CD4-positive, alpha-beta T cell treated with Interleukin-17A for 4 hours (primary cell): ENCODE measurements at places on chromosomes 7 and 10.
A peak's percentile ranks its signal among the peaks of the same experiment; 100 is the strongest.

DNA sequence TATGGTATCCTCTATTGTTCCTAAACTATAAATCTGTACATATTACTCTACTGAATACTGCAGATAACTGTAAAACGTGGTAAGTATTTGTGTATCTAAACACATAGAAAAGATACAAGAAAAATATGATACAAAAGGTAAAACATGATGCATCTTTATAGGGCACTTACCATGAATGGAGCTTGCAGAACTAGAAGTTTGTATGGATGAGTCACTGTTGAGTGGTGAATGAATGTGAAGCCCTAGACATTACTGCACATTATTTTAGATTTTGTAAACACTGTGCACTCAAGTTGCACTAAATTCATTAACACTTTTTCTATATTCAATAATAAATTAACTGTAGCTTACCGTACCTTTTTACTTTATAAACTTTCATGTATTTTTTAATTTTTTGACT lies 357.5 kb downstream of the ZWINT start:
- DNase-seq = no peak

DNA sequence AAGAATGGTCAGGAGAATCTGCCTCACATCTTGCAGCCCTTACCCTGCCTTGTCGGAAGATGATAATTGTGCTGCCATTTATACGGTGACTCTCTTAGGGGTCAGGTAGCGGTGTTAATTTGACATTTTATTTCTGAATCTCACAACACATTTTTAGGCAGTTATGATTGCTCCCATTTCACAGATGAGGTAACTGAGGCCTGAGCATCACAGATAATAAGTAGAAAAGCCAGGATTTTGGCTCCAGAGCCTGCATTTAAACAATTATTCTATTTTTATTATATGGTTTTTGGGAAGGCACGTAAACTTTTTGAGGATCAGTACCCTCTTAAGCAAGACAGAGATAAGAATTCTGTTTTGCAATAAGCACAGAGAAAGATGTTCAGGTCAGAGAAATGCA lies 77.3 kb upstream of the SEPHS1 start:
- no peak for DNase-seq

GRCh38 chr10:85658518-85658917 lies 708.1 kb downstream of the GRID1 start:
- no peak for DNase-seq

DNA sequence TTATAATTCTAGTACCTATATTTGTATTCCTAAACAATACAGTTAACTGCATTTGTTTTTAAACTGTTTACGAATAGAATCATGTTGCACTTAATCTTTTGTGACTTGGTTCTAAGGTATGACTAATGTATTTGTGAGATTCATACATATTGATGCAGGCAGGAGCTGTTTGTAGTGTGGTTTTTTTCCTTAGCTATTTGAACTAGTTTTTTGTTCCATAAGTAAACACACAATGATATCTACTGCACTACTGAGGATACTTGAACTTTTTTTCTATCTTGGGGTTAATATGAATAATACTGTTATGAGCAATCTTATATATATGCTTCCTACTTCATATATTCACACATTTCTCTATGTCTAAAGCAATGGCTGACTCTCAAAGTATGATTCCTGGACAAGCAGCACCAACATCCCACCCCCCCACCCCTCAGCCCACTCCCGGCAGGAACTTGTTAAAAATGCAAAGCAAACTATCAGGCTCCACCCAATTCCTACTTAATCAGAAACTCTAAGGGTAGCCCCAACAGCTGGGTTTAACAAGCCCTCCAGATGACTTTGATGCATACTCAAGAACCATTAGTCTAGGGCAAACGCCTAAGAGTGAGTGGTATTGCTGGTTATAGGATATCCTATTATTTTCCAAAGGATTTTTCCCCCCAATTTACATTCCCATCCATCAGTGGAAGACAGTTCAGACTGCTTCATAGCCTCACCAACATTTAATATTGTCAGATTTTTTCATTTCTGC lies 25.8 kb downstream of the BRAF start:
- no peak for DNase-seq

- peak; percentile 8 for DNase-seq
Observed at GRCh38 chr7:155001756-155002410, 1.0 kb downstream of the PAXIP1 start.

DNA sequence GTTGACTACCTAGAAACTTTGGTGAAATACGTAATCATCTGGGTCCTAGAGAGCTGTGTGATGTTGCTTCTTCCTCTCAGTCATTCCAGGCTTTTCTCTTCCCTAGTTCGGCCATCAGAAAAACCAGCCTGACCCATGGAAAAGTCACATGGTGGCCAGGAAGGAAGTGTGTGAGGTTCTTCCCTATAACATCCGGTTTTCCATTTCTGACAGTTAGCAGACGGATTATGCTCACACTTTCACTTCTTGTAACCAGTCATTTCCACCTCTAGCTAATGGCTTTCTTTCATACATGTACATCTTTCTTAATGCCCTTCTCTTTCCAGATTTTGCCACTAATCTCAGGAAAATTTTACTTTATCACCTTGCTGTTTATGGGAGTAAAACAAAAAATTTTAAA lies 110.0 kb upstream of the GLCCI1 start:
- no peak for DNase-seq

- DNase-seq = no peak
Observed at GRCh38 chr10:69382382-69383117, 34.2 kb downstream of the TACR2 start.

DNA sequence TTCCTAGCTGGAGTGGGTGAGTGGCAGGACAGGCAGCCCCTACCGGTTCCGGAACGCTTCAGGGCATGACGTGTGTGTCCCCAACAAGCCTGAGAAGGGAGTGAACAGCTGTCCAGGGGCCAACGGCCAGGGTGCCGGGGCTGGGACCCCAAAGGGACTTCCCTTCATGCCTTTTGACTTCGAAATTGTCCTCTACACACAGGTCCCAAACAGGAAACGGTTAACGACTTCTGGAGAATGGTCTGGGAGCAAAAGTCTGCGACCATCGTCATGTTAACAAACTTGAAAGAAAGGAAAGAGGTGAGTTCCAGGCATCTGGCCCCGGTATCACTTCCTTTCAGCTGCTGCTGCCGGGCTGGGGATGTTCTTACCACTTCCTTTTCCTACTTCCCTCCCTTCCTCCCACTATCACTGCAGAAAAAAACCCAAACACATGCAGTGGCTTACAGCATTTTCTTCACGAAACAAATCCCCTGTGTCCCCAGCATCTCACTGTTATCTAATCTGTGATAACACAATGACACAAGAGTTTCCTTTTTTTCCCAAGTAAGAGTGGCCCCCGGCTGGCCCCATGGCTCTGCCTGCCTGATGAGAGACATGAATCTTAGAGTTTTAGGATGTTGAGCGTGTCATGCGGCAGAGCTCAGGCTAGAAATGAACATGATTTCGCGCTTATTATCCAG lies 63.2 kb downstream of the MKI67 start:
- DNase-seq = peak; percentile 67

GRCh38 chr7:101232141-101232850 lies 5.3 kb downstream of the CLDN15 start:
- DNase-seq = no peak

DNA sequence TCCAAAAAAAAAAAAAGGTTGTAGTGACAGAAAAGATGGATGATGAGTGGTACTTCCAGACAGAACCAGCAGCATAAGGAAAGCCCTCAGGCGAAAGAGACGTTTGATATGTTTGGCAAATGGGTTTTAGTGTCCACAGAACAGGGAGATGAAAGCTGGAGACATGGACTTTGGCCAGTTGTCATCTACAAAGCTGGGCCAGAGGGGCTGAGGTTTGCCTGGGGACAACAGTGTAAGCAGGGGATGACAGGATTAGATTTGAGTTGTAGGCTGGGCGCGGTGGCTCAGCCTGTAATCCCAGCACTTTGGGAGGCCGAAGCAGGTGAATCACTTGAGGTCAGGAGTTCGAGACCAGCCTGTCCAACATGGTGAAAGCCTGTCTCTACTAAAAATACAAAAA lies 47.8 kb upstream of the ELN start:
- no peak for DNase-seq

- DNase-seq = no peak
Observed at GRCh38 chr10:4635883-4636282, 190.1 kb upstream of the AKR1E2 start.

GRCh38 chr7:65338346-65338745 lies 35.3 kb upstream of the ZNF92 start:
- DNase-seq = no peak

- no peak for DNase-seq
Observed at GRCh38 chr10:99654390-99655175, 4.7 kb upstream of the ENTPD7 start.

DNA sequence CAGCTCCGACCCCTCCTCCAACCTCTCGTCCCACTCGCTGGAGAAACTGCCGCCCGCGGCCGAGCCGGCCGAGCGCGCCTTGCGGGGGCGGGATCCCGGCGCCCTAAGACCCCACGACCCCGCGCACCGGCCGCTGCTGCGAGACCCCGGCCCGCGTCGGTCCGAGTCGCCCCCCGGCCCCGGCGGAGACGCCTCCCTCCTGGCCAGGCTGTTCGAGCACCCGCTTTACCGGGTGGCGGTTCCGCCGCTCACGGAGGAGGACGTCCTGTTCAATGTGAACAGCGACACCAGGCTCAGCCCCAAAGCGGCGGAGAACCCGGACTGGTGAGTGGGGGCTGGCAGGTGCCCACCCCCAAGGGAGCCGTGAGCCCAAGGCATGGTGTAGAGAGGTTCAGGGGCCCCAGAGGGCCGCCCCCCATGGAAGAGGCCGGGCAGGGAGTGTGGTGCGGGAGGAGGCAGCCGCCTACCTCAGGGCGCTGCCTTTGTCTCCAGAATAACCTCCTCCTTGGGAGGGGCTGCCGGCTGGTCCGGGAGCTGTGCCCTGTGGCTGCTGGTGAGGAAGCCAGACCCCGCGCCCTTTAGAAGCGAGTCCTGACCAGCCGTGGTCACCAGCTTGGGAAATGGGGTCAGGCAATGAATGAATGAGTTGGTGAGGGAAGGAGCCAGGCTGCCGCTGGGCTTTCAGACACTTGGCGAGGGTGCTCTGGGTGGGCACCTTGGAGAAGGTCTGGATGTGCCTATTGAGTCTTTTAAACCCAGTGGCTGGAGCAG lies 1.3 kb downstream of the FAM20C start:
- no peak for DNase-seq

DNA sequence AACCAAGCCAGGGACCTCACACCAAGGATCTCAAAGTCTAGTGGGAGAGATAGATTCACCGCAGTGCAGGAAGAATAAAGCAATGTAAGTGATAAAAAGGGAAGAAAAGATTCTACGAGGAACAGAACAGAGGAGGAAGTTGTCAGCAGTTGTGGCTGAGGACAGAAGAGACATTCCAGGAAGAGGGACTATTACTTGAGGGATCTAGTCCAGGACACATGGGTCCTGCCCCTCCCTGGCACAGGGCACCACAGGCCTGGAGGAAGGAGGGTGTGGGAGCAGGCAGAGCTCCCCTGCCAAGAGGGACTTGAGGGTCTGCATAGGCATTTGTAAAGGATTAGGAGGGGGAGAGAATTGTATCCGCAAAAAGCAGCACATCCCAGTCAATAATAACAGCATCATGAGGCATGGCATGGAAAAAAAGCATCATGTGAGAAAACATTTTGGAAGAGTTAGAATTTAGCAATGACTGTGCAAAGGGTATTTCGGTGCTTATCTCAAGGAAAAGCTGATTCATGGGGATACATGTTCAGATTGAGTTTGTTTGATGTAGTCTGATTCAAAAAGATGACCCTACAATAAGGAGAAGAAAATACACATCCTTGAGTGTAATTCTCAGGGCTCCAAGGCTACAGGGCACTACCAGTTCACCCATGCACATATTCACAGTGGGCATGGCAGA lies 12.7 kb downstream of the C10orf71 start:
- DNase-seq = no peak

DNA sequence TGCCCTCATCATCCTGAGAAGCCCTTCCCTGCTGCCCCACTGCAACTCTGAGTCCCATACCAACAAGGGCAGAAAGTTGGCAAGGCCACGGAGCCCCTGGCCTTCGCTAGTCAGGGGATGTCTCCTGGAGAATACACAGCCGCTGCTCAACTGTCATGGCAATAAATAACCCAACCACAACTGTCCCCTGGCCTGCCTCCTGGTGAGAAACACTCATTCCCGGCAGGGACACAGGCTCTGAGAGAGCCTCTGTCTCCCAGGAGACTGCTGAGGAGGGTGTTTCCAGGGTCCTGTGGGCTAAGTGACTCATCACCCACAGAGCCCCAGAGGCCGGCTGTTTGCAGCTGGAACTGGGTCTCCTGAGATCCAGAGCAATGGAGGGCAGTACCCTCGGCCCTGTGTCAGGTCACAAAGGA lies 354.1 kb downstream of the TNS3 start:
- no peak for DNase-seq

GRCh38 chr7:26365077-26365900 lies 73.6 kb downstream of the SNX10 start:
- peak; percentile 68 for DNase-seq

GRCh38 chr7:133950855-133951254 lies 176.3 kb upstream of the LRGUK start:
- no peak for DNase-seq

- DNase-seq = no peak
Observed at GRCh38 chr7:118311121-118311836, 86.8 kb downstream of the ANKRD7 start.

GRCh38 chr10:4656576-4657194 lies 169.3 kb upstream of the AKR1E2 start:
- peak; percentile 66 for DNase-seq

GRCh38 chr10:50635286-50635685 lies 11.5 kb upstream of the SGMS1 start:
- DNase-seq = no peak

- no peak for DNase-seq
Observed at GRCh38 chr7:139981511-139981895, 81.2 kb downstream of the PARP12 start.

- no peak for DNase-seq
Observed at GRCh38 chr7:6306471-6306870, 34.0 kb upstream of the CYTH3 start.

DNA sequence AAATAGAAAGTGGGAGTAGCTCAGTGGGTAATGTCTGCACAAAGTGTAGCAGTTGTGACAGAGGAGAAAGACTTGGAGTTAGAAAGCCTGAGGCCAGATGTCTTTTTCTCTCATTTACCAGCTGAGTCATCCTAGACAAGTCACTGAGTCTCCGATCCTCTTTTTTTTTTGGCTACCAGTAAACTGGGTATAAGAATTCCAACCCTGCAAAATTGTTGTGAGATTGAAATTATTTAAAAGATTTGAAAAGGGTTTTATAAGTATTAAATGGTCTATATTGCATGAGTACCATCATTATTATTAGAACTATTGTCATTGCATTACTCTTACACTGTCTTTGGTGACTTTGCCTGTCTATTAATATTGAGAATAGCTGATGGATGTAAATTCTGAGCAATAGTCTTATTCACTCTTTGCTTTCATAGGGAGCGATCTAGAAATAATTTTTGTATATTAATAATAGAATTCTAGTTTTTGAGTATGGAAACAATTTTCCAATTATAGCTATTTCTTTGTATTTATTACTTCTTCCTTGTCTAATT lies 74.0 kb downstream of the ARID5B start:
- no peak for DNase-seq

- DNase-seq = no peak
Observed at GRCh38 chr7:96337519-96337918, 15.6 kb upstream of the SLC25A13 start.
